ENCODE measurements at places on chromosomes 11 and 22.

DNA sequence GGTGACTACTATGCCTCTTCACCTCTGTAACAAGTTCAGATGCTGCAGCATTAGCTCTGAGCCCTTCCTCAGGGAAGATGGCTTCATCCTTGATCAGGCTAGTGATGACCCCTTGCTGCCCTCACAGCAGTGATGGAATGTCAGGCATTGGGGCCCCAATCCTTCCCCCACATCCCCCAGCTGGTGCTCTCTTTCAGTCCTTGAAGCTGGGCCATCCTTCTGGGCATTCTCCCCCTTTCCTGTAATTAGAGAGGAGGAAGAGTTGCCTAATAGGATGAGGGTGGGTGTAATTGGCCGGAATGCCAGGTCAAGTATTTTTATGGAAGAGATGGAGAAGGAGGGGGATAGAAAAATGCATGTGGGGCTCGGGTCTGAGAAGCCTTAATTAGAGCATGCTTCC is 62.6 kb downstream of the TRAF6 start:
- DNase-seq = no peak

DNA sequence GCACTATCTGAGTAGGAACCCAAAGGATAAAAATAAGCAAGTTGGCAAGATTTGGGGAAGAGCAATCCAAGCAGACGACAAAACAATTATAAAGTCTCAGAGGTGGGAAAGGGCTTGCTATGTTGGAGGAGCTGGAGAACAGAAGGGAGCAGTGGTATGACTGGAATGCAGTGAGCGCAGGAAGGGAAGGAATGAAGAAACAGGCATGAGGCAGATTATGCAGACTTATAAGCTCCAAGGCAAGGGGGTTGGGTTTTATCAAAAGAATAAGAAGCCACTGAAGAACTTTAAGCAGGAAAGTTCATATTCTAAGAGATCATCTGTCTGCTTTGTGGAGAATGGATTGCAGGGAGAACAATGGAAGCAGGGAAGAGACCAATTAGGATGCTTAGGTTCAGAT is 31.7 kb downstream of the PGM2L1 start:
- no peak for DNase-seq

- no peak for DNase-seq
These were observed 37.0 kb downstream of the OSBP2 start for GRCh38 chr22:30731658-30732057.

- DNase-seq = no peak
These were observed 86.8 kb upstream of the TEAD1 start for GRCh38 chr11:12587333-12587991.

GRCh38 chr11:44711113-44711786 is 15.5 kb upstream of the TSPAN18 start:
- no peak for DNase-seq

DNA sequence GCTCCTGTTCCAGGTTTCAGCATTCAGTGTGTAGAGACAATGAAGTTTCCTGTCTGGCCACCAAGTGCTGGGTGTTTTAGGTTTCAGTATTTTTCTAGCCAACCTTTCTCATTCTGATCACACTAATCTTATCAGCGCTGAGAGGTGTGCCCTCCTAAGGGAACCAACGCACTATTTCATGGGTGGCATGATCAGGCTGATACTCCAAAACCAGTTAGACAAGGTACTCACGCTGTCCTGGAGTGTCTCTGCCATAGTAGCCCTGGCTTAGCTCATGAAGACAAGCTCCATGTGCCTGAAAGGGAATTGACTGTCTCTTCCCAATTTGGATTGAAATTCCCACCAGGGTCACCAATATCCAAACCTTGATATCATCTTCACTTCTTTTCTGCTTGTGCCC is 8.0 kb upstream of the RAB38 start:
- DNase-seq = no peak

GRCh38 chr11:108624196-108624925 is 30.8 kb upstream of the EXPH5 start:
- DNase-seq = no peak

GRCh38 chr11:72160319-72160718 is 24.8 kb downstream of the FOLR3 start:
- DNase-seq = no peak

- no peak for DNase-seq
These were observed 102.6 kb upstream of the LMO1 start for GRCh38 chr11:8366316-8366715.

GRCh38 chr22:20008221-20008995 is 8.2 kb downstream of the ARVCF start:
- DNase-seq = no peak

DNA sequence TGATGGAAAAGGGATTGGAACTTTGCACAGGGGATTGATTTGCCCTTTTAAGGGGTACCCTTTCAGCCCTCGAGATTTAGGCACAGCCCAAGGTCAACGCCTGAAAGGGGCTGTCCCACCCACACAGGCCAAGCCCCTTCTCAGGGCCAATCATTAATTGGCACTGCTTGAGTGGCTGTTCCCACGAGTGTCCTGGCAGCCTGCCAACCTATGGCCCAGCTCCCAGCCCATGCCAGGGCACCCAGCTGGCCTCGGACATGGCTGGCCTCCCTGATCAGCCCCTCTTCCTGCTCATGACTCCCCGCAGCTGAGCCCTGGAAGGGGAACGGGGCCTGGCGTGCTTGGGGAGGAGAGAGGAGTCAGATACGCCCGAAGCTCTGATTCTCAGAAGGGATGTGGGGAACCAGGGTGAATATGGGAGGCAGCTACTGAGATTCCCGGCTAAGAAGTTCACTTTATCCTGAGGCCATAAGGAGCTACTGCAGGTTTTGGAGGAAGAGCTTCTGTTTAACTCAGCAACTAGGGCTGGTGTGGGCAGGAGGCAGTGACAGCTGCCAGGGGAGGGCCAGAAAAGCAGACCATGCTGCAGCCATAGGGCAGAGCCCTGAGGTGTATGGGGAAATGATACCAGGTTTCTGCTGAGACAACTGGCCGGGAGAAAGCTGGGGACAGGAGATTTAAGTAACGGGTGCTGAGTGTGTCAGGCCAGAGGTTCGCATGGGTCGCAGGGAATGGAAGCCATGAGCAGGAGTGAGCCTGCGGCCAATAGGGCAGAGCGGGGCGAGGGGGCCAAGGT is 30.0 kb downstream of the WNT7B start:
- DNase-seq = no peak

GRCh38 chr11:119592642-119593041 is 136.4 kb downstream of the NECTIN1 start:
- no peak for DNase-seq

GRCh38 chr11:34238966-34239365 is 118.8 kb downstream of the ABTB2 start:
- no peak for DNase-seq

- no peak for DNase-seq
These were observed 33.2 kb upstream of the LRRC32 start for GRCh38 chr11:76703707-76704106.

DNA sequence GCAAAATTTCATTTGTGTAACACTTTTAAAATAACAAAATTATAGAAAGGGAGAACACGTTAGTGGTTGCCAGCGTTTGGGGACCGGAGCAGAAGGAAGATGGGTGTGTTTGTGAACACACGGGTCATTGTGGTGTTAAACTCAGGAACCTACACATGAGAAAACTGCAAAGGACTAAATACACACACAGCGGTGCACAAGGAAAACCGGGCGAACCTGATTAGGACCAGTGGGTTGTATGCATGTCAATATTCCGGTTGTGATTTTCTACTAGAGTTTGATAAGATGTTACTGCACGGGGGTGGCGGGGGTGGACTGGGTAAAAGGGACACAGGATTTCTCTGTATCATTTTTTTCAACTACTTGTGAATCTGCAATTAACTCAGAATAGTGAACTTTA is 351.2 kb downstream of the OPCML start:
- DNase-seq = no peak

GRCh38 chr22:29738118-29738815 is 18.5 kb downstream of the CABP7 start:
- DNase-seq = no peak

DNA sequence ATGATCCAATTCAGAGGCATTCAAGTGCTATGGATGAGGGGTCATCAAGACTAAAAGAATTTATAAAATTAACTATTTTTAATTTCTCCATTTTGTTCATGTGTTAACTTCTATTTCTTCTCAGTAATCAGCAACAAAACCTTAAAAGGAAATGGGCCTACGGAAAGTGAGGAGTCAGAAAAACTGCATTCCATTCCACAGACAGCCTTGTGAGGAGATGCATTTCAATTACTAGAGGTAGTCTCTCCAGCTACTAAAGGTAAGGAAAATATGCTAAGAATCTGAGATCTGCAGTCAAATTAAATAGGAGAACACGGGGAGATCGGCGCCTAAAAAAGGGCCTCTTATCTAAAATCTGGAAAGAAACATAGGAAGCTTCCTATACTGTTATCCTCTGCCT is 661.7 kb downstream of the DLG2 start:
- no peak for DNase-seq

DNA sequence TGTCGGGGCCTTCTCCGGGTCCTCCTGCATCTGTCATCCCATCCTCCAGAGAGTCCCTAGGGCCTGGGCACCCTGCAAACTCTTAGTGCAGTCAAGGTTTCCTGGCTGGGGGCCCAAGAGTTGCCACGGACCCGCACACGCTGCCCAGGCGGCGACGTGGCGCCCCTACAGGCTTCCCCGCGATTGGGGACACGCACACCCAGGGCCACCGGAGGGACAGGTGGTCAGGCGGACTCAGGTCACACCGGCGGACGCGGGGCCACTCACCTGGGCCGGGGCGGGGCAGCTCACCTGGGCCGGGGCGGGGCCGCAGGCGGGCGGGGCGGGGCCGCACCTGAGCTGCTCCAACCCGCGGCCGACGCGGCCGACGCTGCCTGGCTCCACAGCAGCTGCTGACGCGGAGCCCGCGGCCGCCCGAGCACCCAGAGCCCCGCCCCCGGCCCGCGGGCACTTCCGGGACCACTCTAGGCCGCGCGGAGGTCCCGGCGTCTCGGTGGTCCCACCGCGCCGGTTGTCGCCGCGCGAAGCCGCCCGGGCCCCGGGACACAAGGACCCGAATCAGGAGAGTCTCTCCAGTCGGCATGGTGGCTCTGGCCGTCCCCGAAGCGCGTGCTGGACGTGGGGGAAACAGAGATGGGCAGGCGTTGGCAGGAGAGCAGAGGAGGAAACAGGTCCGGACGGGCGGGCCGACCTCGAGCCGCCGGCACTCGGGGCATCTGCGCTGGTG is at the start of gene ZNF70:
TSS of gene ZNF70 (minus strand) at position 399 of the 727 bp plus-strand sequence. CDS start 5,972 bp downstream, outside the sequence.
- peak; percentile 86 for DNase-seq

- no peak for DNase-seq
These were observed 26.0 kb downstream of the CHEK2 start for GRCh38 chr22:28715611-28716010.

DNA sequence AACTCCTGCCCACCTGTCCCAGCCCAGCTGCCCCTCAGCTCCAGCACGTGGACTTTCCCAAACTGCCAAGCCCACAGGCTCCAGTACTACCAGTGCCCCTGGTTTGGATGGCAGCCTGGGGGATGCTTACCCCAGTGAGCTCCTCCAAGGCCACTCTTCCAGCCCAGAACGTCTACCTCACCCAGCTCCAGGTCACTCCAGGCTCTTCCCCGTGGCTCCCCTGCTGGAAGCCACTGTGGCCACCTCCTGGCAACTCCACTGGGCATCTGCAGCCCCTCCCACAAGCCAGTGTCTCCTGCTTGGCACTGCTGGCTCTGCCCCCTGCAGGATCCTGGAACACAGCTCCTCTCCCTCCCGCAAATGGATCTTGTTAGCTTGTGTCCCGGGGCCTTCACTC is 29.3 kb downstream of the LMO1 start:
- no peak for DNase-seq

DNA sequence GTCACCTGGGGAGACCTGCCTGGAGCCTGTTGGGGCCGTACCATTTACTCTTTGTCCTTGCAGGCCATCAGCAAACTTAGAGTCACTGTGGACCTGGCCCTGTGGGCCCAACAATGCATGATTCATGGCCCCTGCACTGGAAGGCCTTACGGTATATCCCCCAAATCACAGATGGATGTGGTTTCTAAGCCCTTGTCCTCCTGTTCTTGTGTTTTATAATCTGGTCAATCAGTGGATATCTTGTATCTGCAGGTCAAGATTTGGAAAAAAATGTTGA is 6.2 kb downstream of the TSKU start:
- no peak for DNase-seq

- no peak for DNase-seq
These were observed 19.5 kb downstream of the TXN2 start for GRCh38 chr22:36461665-36462649.

DNA sequence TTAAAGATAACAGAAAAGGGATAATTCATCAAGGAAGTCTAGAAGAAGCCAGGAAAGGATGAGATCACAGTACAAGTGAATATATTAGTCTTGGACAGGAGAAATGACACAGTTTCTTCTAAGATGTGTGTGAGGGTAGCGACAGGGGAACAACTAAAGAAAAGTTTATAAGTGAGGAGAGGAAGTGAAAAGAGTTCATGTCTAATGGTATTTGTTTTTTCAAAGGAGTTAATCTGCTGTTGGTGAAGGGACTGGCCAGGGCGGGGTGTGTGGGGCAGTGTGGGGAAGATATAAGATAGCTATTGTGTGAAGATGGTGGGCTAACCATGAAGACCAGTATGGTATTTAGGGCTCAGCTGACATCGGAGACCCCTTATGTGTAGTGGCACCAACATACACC is 7.6 kb upstream of the PPFIBP2 start:
- DNase-seq = no peak

DNA sequence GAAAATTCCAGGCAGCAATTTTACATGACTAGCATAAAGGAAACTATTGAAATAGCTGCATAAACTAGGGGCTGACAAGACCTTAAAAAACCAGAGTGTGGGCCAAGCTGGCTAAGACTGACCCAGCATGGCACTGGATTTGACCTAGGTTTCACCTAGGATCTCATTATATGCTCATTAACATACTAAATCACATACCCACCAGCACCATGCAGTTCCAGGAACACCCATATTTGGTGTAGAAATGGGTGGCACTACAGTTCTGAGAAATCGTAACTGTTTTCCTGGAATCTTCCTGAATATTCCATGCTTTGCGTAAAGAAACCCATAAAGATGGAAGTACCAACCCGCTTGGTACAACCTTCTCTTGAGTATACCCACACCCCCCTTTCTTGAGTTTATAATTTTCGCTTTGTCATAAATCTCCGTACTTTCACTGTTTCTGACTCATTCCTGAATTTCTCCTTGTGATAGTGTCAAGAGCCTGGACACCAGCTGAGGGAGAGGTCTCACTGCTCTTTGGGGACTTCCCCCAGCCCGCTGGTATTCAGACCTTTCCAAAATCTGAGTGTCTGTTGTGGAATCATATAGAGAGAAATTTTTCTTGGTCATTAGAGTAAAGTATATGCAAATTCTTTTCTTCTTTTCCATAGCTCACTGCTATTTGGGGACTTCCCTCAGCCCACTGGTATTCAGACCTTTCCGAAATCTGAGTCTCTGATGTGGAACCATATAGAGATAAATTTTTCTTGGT is 55.1 kb downstream of the MTMR3 start:
- DNase-seq = no peak

- DNase-seq = no peak
These were observed 326.5 kb downstream of the BUD13 start for GRCh38 chr11:116446048-116446941.

DNA sequence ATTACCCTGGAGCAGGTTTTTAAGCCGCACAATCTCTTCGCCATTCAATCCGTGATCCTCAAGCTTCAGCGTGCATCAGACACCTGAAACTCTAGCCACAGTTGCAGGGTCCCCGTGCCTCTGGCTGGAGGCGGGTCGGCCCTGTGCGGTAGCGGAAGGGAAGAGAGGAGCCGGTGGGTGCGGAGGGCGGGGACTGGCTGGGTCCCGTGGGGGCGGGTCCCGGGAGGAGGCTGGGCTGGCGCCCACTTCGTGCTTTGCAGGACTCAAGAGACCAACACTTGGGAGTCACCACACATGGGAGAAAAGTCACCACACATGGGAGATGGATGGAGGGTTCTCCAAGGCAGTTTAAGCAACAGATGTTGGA is 772 bp downstream of the C22orf15 start:
- DNase-seq = no peak
